GM04504 (cell line): ENCODE measurements at places on chromosomes 2 and 18.

GRCh38 chr2:178482437-178482836, 2.2 kb downstream of the PLEKHA3 start:
- no peak for DNase-seq

GRCh38 chr2:232521959-232522622, 1.9 kb downstream of the PRSS56 start:
- no peak for DNase-seq

DNA sequence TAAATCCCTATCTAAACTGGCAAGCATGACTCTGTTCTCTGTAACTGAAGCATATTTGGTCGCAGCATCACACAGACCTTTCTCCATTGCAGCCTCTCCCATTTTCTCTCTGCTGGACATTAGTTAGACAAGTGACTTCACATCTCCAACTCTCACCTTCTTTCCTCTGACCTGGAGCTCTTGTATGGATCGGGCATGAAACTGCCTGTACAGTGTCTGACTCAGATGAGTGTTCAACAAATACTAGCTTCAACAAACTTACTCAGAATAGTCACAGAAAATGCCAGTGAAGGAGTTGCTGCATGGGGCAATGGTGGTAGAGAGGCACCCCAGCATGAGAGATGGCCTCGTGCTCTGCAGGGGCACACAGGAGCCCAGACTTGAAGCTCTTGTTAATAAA, 104.7 kb upstream of the COPS8 start:
- DNase-seq, result no peak

- no peak for DNase-seq
Observed at GRCh38 chr2:3876685-3877084, 173.3 kb downstream of the DCDC2C start.

DNA sequence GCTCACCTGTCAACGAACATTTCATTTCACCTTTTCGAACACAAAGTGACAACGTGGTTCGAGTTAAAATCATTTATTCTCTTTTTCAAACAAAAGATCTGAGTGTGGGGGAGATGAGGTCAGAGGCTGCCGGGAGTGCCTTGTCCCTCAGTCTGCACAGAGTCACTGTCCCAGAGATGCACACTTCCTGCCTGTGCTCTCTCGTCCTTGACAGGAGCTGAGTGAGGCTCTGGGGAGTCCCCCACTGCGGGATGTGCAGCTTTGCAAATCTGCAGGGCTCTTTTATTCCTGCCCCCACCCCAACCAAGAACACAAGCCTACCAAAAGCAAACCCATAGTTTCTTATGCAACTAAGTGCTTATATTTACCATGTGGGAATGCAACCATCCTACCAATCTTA, 497.8 kb downstream of the EIPR1 start:
- no peak for DNase-seq

DNA sequence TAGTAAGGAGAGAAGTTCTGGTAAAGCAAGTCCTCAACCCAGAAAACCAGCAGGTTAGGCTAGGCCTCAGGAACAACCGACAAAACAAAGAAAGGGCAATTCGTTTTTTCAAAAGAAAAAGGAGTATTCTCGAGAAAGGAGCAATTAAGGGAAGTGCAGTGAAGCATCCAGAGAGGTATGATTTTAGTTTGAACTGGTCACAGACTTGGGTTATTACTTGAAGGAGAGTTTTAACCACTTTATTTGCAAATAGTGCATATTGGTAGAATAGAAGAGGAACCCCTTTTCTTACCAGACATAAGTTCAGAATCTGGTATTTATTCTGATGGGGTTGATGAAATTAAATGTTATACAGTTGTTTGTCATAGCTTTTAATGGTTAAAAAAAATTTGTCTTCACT, 110.0 kb upstream of the GCFC2 start:
- DNase-seq, result no peak

GRCh38 chr18:48743886-48744285, 205.1 kb downstream of the CTIF start:
- DNase-seq, result no peak

GRCh38 chr2:173288561-173288960, 66.1 kb upstream of the CDCA7 start:
- no peak for DNase-seq

- no peak for DNase-seq
Observed at GRCh38 chr2:12141618-12142258, 395.3 kb downstream of the LPIN1 start.

GRCh38 chr18:29378651-29379136, 1201.8 kb upstream of the CDH2 start:
- DNase-seq, result no peak
